ENCODE measurements at places on chromosomes 2 and 18.
A peak's percentile ranks its signal among the peaks of the same experiment; 100 is the strongest.

GRCh38 chr2:238233625-238234024 is 6.2 kb downstream of the HES6 start:
- DNase-seq = no peak

DNA sequence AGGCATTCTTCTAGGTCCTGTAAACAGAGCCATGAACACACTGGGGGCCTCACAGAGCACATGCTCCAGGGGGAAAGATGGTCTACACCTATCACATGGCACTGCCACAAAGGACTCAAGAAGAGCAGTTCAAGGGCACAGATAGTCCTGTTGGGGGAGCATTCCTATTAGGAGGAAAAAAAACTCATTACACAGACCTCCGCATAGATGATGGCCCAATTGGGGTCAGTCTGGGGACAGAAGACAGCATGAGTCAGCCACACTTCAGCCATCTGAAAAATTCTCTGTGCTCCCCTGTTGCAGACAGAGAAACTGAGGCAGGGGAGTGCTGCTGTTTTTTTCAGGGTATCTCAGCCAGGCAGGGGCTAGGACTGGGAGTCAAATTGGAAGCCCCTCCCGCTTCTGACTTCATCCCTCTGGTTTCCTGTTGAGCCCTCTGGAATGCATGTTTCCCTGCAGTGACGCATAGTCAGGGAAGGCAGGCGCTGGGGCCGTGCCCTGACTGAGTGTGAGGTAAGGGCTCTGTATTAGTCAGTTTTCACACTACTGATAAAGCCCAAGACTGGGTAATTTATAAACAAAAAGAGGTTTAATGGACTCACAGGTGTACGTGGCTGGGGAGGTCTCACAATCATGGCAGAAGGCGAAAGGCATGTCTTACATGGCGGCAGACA is 67.9 kb downstream of the RHOB start:
- DNase-seq = peak; percentile 97

GRCh38 chr2:85607268-85608215 is 4.3 kb downstream of the C2orf68 start:
- no peak for DNase-seq

- DNase-seq = peak; percentile 86
Measured at GRCh38 chr18:40124107-40124506, 1830.9 kb upstream of the PIK3C3 start.

GRCh38 chr18:5097116-5097703 is 99.8 kb downstream of the AKAIN1 start:
- DNase-seq = no peak

- DNase-seq = no peak
Measured at GRCh38 chr2:72062336-72062735, 85.3 kb downstream of the CYP26B1 start.

DNA sequence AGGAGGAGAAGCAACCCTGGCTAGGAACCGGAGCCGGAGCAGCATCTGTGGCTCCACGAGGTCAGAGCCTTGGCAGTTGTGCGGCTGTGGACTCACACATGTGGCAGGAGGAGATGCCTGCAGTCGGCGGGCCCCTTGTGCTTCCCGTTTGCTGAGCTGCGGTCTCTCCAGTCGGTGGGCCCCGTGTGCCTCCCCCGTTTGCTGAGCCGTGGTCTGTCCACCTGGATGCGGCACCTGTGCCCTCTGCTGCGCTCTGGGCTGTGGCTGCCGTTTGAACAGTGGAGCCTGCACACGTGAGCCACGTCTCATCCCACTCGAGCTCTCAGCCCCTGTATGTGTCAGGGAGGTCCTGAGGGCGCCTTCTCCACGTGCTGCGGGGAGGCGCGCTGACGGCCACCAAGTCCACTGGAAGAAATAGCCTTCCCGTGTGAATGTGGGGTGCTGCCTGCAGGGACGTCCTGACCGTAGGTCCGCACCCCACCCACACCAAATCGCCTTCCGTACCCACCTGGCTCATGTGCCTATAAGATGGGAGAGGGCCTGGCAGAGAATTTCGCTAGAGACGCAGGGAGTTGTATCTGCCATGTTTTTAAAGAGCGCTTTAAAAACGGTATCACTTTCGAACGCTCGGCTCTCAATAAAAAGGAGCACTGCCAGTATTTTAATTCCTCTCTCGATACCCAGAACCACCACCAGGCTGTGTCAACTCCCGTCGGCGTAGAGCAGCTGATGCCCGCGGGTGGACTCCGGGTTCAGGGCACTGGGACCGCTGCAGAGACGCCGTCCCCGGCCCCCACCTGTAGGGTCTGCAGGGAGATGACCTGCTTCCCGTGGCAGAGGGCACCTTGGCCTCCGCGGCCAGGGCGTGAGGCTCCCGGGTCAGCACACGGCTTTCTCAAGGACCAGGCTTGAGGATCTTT is 117.0 kb downstream of the NFATC1 start:
- no peak for DNase-seq

DNA sequence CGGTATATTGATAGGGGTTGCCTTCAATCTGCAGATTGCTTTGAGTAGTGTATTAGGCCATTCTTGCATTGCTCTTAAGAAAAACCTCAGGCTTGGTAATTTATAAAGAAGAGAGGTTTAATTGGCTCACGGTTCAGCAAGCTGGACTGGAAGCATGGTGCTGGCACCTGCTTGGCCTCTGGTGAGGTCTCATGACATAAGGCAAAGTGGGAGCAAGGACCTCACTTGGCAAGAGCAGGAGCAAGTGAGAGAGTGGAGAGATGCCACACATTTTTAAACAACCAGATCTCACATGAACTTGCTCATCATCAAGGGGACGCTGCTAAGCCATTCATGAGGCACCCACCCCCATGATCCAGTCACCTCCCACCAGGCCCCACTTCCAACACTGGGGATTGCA is 4.9 kb downstream of the MAP3K2 start:
- no peak for DNase-seq

DNA sequence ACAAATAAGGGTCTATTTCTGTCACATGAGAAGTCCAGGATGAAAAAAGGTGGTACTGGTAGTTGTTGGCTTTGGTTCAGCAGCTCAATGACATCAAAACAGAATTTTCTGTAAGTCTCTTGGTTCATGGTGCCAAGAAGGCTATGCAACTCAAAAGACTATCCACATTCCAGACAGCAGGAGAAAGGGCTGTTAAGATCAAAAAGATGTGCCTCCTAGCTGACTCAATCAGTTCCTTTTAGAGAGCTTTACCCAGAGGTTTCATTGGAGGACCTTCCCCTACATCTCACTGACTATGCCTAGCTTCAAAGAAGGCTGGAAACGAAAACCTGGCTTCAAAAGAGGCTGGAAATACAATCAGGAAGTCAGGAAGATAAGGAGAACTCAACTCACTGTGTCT is 98.0 kb downstream of the DYM start:
- no peak for DNase-seq

All from A172 (cell line).